Thoracic aorta (tissue), 2 donors: ENCODE measurements at places on chromosomes 2 and 18. TPM values are rescaled to one million over a fixed set of nuclear protein-coding genes. Genes with fewer than 3 reads are reported as not detected.

DNA sequence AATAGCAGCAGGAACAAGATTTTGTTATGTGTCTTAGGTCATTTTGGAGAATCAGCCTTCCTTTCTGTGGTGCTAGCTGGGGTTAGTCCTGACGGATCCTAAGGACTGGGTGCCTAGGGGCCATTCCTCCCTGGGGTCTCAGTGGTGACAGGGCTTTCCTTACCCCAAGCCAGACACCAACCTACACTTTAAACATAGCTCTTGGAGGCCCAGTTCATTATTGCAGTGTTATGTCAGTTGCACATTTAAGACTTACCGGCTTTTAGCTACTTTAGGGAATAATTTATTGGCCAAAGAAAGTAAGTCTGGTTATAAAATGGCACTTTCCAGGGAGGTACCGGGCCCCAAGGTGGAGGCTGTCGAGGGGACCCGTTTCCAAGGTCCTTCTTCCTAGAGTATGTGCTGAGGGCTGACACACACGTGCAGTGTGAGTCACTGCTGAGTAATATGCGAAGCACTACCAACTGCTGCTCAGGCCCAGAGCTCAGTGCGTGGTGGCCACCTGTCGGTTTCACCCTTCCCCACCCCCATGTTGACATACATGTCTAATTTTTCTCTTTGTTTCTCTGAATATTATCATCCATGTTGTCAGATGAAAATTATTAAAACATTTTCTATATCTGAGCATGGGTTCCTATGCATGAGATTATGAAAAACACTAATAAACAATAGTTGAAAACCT lies 37.0 kb upstream of the GRHL1 start:
- no peaks in the 10 kb centered on the region for H3K36me3 ChIP-seq
- H3K27me3 ChIP-seq = no peaks in the 10 kb centered on the region
- H3K4me3 ChIP-seq = no peak overlapping the region
- H3K27ac ChIP-seq = no peak overlapping the region

GRCh38 chr2:224966613-224967012 lies 75.7 kb downstream of the DOCK10 start:
- H3K36me3 ChIP-seq = no peaks in the 10 kb centered on the region
- H3K4me1 ChIP-seq = peaks cover 9% of the 10 kb centered on the region
- no peak overlapping the region for H3K4me3 ChIP-seq
- no peaks in the 10 kb centered on the region for H3K27me3 ChIP-seq

DNA sequence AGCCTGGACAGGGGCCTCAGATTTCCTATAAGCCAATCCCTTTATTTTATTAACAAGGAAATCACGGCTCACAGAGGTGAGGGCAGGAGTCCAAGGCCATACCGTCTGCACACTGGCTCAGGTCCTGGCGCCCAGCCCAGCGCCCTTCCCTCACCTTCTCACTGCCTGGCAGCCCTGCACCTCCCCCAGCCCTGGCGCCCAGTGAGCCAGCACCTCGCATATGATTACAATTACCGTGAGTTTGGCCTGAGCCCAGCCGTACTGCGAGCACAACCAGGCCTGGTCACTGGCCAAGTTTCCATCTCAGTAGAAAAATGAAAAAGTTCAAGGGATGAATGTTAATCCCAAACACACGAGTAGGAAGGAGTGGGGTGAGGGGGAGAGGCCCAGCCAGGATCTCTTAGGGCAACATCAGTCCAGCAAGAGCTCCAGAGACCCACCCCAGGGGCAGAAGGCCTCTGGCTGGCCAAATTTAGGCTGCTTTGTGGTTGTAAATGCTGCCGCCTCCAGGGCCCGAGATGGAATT lies 68.4 kb downstream of the MCFD2 start:
- H3K4me1 ChIP-seq = peaks cover 69% of the 10 kb centered on the region
- H3K36me3 ChIP-seq = no peaks in the 10 kb centered on the region
- H3K27me3 ChIP-seq = no peaks in the 10 kb centered on the region
- H3K27ac ChIP-seq = peak overlapping the region; percentile 91

GRCh38 chr2:99644419-99644787 lies 154.6 kb upstream of the REV1 start:
- no peak for DNase-seq

- H3K4me1 ChIP-seq = no peaks in the 10 kb centered on the region
- H3K4me3 ChIP-seq = no peak overlapping the region
- no peak for DNase-seq
- H3K36me3 ChIP-seq = no peaks in the 10 kb centered on the region
- no peak overlapping the region for H3K27ac ChIP-seq
- H3K27me3 ChIP-seq = no peaks in the 10 kb centered on the region
Measured at GRCh38 chr18:62758591-62758990, 43.2 kb downstream of the PHLPP1 start.

- H3K27ac ChIP-seq = no peak overlapping the region
- no peaks in the 10 kb centered on the region for H3K27me3 ChIP-seq
- no peak for DNase-seq
- no peaks in the 10 kb centered on the region for H3K4me1 ChIP-seq
Measured at GRCh38 chr2:95059656-95060370, 34.3 kb downstream of the MAL start.

Gene L3MBTL4
- total RNA-seq = 0.27 TPM
